ENCODE measurements at places on chromosomes 12 and 14.

DNA sequence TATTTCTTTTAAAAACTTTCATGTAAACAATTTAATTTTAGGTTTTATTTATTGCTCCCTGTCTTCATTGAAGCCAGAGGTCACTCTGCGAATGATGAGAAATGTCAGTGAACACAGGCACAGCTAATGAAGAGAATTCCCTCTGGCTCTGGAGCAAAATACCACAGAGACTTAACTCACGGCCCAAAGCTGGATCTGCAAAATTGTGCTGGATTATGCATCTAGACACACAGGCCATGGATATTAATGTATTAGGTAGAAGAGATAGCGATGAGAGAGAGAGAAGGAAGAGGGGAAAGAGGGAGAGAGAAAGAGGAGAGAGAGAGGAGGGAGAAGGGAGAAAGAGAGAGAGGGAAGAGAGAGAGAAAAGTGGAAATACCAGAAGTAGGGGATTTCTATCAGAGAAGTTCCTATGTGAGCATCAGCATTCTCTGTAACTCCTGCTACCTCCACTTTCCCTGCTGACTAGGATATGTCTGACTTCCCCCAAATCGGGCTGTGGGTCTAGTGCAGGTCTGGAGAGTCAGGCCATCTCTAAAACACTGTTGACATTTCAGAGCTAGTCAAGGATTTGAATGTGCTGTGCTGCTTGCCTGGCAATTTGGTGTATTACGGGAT, 3.7 kb downstream of the ARHGDIB start:
- DNase-seq, result peak; percentile 16

GRCh38 chr12:11773889-11774677, 124.6 kb downstream of the ETV6 start:
- no peak for DNase-seq

DNA sequence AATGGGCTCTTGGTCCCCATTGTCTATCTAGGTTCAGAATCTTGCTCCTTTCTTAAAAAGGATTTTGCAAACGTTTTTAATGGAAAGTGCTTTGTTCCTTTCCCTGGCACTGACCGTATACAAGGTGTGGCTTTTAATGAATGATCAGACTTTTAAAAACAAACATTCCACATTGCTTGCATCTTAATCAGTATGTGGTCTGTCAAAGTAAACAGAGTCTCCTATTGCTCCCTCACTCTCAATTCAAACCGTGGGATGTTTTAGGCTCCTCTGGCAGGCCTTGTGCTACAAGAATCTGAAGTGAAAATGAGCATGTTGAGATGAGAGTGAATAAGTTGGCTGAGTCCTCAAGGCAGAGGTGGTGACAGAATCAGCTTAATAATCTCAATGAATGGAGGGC, 107.0 kb downstream of the VRK1 start:
- no peak for DNase-seq

- no peak for DNase-seq
These were observed 89.7 kb upstream of the ETV6 start for GRCh38 chr12:11559626-11560340.

- DNase-seq, result peak; percentile 13
These were observed 14.0 kb upstream of the TBPL2 start for GRCh38 chr14:55454264-55455002.

- no peak for DNase-seq
These were observed 232.1 kb downstream of the MSRB3 start for GRCh38 chr12:65510584-65511050.

DNA sequence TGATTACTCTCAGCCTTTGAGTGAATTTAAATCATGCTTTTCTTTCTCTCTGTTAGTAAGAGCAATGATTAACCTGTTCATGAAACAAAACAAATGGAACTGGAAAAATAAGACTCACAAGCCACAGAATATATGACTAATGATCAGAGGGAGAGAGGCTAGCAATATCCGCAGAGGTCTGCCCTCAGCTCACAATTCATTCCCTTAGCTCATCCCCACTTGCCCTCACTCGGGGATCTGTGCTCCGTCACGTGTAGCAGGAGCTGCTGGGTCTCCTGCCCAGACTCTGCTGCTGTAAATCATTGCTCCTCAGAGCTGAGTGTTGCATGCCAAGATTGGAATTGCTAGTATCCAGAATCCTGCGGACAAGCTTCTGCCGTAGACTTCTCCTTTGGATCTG, 53.1 kb upstream of the GNG2 start:
- DNase-seq, result no peak

DNA sequence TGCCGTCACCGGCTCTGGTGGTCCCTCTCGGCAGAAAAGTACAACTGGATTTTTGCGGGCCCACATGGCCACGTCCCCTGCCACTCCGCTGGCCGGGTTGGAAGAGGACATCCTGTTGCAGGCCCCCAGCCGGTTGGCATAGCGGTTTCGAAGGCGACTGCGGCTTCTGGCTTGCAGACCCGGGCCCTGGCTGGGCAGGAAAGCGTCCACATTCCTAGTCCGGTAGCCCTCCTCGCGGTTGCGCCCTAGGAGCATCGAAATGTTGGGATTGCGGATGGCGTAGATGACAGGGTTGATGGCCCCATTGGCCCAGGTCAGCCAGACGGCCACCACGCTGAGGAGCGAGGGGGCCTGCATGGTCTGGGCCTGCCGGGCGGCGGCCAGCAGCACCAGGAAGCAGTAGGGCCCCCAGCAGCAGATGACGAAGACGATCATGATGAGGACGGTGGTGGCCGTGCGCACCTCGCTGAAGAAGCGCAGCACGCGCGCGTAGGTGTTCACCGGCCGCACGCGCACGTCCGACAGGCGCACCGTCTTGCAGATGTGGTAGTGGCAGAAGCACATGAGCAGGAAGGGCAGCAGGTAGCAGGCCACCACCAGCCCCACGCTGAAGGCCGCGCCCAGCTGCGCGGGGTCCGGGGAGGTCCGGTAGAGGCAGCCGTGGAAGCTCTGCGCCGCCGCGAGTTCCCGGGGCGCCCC, 1.2 kb downstream of the GPR135 start:
- peak; percentile 60 for DNase-seq

GRCh38 chr14:55710506-55711041, 130.6 kb downstream of the KTN1 start:
- no peak for DNase-seq

DNA sequence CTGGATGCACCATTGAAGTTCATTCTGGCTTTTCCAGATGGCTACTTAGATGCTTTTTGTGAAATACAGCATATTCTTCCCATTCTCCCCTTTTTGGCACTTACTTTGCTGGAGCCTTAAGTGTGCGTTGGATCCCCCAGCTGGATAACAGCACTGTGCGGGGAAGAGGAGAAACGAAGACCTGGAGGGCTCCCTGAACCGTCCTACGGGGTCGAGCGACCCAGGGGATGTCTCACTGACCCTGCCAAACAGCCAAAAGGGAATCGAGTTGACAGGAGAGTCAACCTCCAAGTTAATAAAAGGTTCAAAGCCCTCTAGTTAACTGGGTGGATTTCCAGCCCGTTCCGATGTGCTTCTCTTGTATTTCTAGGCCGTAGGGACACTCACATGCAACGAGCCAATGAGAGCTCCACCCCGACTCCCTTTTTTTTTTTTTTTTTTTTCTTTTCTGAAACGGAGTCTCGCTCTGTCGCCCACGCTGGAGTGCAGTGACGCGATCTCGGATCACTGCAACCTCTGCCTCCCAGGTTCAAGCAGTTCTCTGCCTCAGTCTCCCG, 1.0 kb upstream of the CAMKK2 start:
- DNase-seq, result peak; percentile 83

DNA sequence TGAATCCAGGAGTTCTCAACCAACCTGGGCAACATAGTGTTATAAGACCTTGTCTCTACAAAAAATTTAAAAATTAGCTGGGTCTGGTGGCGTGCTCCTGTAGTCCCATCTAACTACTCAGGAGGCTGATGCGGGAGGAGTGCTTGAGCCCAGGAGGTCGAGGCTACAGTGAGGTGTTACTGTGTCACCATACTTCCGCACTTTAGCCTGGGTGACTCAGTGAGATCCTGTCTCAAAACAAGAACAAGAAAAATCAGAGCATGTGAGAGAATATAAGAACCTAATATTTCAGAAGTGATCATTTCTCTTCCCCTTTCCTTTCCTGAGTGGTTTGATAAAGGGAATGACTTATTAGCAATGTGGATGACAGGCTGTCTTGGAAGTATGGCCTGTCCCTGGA, 9.5 kb downstream of the TRAF3 start:
- DNase-seq, result peak; percentile 51

DNA sequence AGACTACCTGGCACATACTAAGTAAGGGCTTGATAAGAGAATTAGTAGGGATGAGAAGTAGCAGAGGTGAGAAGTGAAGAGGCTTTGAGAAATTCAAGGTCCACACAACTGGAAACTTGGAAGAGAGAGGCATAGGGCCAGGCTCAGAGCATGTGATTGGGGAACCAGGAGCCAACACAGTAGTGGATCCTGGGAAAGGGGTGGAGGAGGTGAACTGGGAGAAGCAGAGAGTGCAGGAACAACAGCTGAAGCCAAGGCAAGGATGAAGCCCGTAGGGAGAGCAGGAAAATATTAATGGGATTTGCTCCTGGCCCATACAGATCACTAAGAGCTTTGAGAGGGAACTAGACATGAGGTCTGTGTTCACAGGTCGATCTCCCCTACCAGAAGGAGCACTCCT, 1.4 kb upstream of the ITGB7 start:
- no peak for DNase-seq

GRCh38 chr12:41140117-41140516, 48.0 kb upstream of the PDZRN4 start:
- no peak for DNase-seq

DNA sequence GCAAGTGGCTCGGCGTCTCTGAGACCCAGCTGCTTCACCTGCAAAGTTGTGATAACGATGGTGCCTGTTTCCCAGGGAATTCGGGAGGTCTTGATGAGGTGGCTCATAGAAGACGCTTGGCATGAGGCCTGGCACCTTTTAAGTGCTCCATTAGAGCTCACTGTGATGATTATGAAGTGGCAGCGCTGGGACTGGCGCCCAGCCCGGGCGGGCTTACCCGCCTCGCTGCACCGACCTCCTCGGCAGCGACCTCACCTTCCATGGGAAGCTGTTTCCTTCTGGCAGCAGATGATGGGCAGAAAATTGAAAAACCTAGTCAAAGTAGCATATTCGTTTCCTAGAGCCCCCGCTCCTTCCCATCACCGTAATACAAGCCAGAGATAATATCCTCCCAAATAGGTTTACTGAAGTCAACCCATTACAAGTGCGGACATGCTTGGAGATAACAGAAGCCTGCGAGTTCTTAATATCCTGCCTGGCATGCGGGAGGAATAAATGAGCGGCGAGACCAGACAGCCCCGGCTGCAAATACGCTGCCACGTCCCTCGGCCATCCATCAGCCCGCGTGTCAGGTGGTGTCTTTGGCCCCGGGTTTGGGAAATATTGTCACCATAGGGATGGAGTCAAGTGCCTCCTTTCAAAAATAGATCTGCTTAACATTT, 35.2 kb upstream of the DLK1 start:
- DNase-seq, result no peak

GRCh38 chr12:18468246-18469075, 207.1 kb downstream of the PIK3C2G start:
- DNase-seq, result no peak

- DNase-seq, result no peak
These were observed 203.5 kb upstream of the NOS1 start for GRCh38 chr12:117564881-117565280.

- DNase-seq, result no peak
These were observed 311.0 kb downstream of the ALG10 start for GRCh38 chr12:34333337-34333736.

GRCh38 chr12:3646561-3647241, 106.2 kb downstream of the CRACR2A start:
- DNase-seq, result no peak

DNA sequence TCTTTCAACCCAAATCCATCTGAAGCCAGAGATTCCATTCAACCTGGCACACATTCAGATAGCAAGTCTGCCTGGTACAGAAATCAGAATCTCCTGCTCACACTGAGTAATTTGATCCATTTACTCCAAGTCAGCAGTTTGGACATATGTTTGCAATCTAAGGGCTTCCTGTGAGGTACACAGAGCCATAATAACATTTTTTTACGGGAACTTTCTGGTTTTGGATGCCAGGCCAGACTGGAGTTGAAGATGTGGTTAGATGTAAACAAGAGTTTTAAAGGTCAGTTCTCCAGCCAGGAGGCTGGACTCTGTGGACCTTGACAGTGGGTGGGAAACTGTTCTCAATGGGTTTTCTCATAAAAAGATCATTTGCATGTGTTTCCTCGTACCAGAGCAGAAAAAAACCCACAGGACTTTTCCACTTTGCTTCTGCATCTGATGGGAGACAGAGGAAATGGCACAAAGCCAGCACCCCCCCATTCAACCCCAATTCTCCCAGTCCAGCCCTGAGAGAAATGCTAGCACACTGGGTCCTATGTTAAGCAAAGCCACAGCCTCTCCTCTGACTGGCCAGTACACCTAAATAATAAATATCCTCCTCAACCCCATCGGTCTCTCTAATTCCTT, 17.7 kb upstream of the TSPAN11 start:
- DNase-seq, result no peak

DNA sequence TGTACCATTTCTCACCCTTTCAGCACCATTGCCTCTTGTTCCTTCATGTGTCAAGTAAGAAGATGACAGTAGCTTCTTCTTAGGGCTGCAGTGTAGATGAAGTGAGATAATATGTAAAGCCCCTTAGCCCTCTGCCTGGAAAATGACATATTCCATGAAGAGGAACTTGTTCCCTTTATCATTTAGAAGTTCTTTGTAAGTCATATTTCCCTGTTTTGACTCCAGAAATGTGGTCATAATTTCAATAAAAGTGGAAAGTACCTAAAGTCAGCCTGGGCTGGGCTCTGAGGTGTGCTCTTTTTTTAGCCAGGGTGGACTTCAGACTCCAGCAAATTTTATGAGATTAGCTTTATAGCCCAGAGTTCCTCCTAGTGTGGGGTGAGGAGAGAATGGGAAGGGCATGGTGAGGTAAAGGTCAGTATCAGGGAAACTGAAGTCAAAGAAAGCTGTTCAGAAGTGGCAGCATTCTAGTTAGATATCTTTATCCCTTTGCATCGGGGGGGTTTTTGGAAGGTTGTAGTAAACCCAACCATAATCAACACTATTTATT, 92.5 kb downstream of the TMCC3 start:
- DNase-seq, result no peak

GRCh38 chr14:68157971-68158371, 338.4 kb downstream of the RAD51B start:
- DNase-seq, result no peak

Data from stimulated activated CD4-positive, alpha-beta T cell treated with anti-CD3 and anti-CD28 coated beads, Interleukin-15, amount 100 ng/mL, for 24 hours (primary cell).